GM23248 (cell line): ENCODE measurements at places on chromosomes 5 and 9. TPM values are rescaled to one million over a fixed set of nuclear protein-coding genes. Genes with fewer than 3 reads are reported as not detected.

The PCDHGB2 gene
- total RNA-seq, result 2.2 and 2.5 TPM in 2 replicates

The SPINK1 gene
- total RNA-seq, result not detected in 2 replicates

DNA sequence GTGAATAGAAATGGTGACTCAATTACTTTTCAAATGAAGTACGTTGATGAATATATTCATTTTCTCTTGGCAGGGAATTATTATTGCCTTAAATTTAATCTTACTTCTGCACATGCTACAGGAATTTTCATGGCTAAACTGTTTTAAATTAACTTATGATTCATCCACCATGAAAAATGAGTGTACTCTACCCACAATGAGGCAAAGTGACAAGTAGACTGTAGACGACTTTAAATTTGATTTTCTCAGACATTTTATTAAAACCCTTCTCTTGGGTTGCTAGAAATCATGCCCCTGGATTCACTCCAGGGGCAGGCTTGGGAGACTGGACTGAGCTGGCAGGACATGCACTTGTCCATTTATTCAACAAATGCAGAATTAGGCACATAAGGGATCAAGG is 23.5 kb upstream of the ERAP2 start:
- DNase-seq, result peak; percentile 65

- DNase-seq, result no peak
These were observed 39.0 kb upstream of the ZSWIM6 start for GRCh38 chr5:61293071-61293470.
